ENCODE measurements at places on chromosomes 2 and 18. TPM values are rescaled to one million over a fixed set of nuclear protein-coding genes. Genes with fewer than 3 reads are reported as not detected.

DNA sequence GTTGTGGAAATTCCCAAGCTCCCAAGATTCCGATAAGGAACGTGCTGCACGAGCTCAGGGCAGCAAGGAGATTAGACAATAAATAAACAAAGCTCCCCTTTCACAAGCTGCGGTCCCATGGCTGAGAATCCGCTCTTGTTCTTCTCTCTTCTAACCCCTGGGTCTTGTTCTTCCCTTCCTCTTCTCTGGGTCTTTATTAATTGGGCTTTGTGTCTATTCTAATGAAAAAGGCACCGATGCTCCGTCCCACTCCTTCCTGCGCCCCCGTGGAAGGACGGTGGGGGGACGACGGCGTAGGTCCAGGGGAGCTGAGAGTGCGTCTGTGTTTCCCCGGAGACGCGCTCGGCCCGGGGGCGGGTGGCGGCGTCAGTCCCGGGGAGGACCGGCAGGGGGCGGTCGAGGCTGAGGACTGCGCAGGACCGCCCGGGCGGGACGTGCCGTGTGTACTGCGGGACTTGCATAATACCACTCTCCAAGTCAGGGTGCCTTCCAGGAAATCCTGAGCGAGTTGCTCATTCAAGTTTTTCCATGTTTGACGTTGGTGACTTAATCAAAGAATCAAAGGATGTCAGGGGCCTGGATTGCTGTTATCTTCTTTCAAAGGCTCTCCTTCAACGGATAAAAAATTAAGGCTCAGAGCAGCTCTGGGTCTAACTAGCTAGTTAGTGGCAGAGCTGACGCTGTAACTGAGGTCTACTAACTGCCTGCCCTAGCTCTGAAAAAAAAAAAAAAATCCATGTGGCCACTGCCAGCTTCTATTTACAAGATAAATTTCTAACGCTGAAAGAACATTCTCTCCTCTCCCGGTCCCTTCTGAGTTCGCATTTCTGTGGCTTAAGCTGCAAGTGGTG lies 321.4 kb downstream of the TGIF1 start:
- no peaks in the 10 kb centered on the region for H3K36me3 ChIP-seq
- peak overlapping the region; percentile 45 for H3K4me3 ChIP-seq
- no peak overlapping the region for H3K27ac ChIP-seq
- no peaks in the 10 kb centered on the region for H3K4me1 ChIP-seq

DNA sequence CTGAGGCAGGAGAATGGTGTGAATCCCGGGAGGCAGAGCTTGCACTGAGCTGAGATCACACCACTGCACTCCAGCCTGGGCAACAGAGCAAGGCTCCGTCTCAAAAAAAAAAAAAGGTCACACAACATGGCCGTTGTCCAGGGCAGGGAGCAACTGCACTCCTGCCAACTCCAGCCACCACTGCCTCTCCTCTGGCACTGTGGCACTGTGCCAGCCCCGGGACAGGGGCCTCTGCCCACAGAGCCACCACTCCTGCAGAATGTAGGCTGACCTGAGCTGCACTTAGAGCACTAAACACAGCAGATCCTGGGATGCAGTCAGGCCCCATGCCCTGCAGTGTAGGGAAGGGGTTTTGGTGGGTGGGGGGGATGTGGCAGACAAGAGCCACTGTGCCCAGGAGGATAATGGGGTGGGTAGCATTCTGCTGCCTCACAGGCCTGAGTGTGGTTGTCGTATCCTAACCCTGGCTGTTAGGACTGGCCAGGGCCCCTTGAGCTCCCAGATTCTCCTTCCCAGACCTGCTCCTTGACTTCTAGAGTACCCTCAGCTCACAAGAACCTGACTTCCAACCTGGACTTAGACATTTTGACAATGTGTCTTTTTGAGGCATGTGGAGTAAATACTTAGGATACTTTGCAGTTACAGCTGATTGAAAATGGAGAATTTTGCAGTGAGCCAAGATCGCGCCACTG lies 69.4 kb upstream of the SH3RF3 start:
- no peak overlapping the region for H3K4me3 ChIP-seq
- no peak for DNase-seq
- no peak overlapping the region for H3K27ac ChIP-seq
- H3K27me3 ChIP-seq, result no peaks in the 10 kb centered on the region

- H3K4me1 ChIP-seq, result no peaks in the 10 kb centered on the region
- H3K36me3 ChIP-seq, result 0 out of 2 replicates have a peak, but pooled peaks cover 4% of the 10 kb centered on the region
- peak overlapping the region; percentile 83 for H3K27ac ChIP-seq
- H3K27me3 ChIP-seq, result no peaks in the 10 kb centered on the region
- no peak for DNase-seq
These were observed 987 bp upstream of the DLX1 start for GRCh38 chr2:172084395-172084644.

- H3K4me3 ChIP-seq, result no peak overlapping the region
- H3K27me3 ChIP-seq, result no peaks in the 10 kb centered on the region
- peaks cover 18% of the 10 kb centered on the region for H3K36me3 ChIP-seq
- no peak for DNase-seq
- H3K27ac ChIP-seq, result no peak overlapping the region
- no peaks in the 10 kb centered on the region for H3K4me1 ChIP-seq
These were observed 28.1 kb downstream of the STARD7 start for GRCh38 chr2:96180521-96180920.

BUB1 gene
- total RNA-seq, result 118 TPM

GRCh38 chr2:85152895-85153294 lies 19.7 kb downstream of the TCF7L1 start:
- H3K27ac ChIP-seq, result no peak overlapping the region
- H3K27me3 ChIP-seq, result no peaks in the 10 kb centered on the region
- no peak for DNase-seq
- H3K36me3 ChIP-seq, result peaks cover 36% of the 10 kb centered on the region
- H3K4me3 ChIP-seq, result no peak overlapping the region
